ENCODE measurements at places on chromosomes 7 and 10. TPM values are rescaled to one million over a fixed set of nuclear protein-coding genes. Genes with fewer than 3 reads are reported as not detected.

DNA sequence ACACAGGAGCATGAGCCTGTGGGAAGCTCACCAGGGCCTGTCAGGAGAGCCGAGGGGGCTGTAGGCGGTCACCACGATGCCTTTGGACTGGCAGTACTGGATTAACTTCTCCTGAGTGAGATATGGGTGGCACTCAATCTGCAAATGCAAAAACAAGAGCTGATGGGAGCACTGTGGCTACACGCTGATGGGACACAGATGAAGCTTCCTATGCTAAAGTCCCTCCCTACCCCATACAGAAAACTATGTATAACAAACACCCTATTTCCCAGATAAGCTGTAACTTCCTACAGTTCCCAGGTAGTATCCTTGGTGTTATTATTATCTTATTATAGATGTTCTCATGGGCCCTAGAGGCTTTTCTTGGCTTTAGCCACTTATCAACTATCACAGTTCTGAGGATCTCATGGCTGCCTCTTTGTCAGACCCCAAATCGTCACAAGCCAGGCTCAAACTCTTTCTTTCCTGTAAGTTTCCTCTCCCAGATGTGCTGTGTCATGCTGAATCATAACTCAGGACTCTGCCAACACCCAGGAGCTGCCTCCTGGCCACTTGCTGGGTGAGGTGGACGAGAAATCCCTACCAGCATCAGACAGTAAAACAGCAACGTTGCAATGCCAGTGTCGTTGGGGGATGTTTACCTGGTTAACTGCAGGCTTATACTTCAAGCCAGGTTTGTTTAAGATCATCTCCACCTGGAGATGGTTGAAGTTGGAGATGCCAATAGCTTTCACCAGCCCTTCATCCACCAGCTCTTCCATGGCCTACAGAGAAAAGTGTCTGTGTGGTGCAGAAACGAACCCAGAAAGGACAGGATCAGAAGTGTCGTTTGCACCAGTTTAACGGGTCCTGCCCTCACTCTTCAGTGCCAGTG, 10.3 kb downstream of the AKR1B1 start:
- DNase-seq: peak; percentile 71

DNA sequence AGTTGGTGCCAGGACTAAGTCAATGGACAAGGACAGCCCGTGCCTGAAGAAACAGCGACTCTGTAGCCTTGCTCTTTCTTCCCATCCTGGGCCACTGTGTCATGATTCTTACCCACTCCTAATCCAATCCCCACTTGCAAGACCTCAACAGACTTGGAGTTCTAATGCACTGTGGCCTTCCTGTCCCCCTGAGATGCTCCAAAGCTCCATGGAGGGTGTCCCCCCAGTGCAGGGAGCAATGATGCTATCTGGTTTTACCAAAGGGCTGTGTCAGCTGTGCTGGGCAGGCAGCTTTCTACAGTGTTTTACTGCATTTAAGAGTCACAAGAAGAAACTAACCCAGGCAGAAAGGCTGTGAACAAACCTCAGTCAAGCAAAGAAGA, 108.1 kb downstream of the PRKAG2 start:
- no peak for DNase-seq

DNA sequence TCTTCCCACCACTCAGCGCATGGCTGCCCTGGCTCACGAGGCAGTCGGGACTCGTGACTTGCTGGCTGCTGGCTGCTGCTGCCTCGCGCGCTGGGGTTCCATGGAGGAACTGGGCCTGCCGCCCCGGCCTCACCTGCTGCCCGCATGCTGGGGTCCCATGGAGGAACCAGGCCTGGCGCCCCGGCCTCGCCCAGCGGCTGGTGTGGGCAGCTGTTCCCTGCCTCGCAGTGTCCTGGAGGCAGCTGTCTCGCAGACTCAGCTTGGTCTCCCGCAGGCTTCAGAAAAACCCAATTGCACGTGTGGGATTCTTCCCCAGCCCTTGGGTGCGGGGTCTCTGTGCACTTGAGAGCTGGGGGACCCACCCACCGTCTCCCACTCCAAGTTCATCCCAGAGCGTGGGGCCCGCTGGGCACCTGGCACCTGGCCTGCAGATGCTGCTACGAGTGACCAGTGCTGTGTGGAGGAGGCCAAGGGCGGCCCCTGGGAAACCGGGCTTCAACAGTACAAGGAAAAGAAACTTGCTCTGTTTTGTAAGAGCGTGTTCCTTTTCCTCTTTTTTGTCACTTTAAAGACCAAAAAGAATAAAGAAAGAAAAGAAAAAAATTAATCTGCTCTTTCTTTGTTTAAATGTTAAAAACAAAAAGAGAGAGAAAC, 20.4 kb downstream of the PWWP2B start:
- no peak for DNase-seq

The ZNF503 gene
- total RNA-seq: 1.4 TPM

- DNase-seq: no peak
Measured at GRCh38 chr10:110456046-110456445, 41.7 kb upstream of the DUSP5 start.

GRCh38 chr7:94507962-94508361, 1.6 kb upstream of the CASD1 start:
- DNase-seq: no peak

GRCh38 chr10:97708976-97709946, 4.3 kb upstream of the MARVELD1 start:
- DNase-seq: peak; percentile 51

- no peak for DNase-seq
Measured at GRCh38 chr7:70400829-70401380, 731.0 kb upstream of the GALNT17 start.

DNA sequence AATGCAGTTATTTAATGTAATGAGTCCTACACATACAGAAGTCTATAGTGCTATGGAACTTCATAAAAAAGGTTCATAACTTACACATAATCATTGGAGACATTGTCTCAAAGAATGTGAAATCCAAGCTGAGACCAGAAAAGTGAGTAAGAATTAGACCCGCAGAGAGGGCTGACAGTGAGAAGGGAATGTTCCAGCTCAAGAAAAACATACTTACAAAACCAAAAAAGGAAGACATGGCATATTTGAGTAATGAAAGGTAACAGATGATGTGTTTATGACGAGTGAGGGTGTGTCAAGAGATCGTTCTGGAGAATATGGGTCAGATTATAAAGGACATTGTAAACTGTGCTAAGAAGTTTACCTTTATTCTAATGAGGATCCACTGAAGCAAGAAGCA, 566.5 kb downstream of the ATRNL1 start:
- no peak for DNase-seq

- peak; percentile 77 for DNase-seq
Measured at GRCh38 chr7:95199779-95200558, 124.4 kb downstream of the PON1 start.

The FKBP9 gene
- total RNA-seq: 103 TPM

- no peak for DNase-seq
Measured at GRCh38 chr10:88147000-88147798, 283.8 kb downstream of the PTEN start.

- no peak for DNase-seq
Measured at GRCh38 chr10:96034625-96035024, 8.8 kb upstream of the CCNJ start.

The ASCC1 gene
- total RNA-seq: 26.2 TPM

GRCh38 chr7:101271021-101271420, 26.1 kb upstream of the FIS1 start:
- no peak for DNase-seq

GRCh38 chr7:151645311-151645710, 125.6 kb upstream of the RHEB start:
- DNase-seq: no peak

DNA sequence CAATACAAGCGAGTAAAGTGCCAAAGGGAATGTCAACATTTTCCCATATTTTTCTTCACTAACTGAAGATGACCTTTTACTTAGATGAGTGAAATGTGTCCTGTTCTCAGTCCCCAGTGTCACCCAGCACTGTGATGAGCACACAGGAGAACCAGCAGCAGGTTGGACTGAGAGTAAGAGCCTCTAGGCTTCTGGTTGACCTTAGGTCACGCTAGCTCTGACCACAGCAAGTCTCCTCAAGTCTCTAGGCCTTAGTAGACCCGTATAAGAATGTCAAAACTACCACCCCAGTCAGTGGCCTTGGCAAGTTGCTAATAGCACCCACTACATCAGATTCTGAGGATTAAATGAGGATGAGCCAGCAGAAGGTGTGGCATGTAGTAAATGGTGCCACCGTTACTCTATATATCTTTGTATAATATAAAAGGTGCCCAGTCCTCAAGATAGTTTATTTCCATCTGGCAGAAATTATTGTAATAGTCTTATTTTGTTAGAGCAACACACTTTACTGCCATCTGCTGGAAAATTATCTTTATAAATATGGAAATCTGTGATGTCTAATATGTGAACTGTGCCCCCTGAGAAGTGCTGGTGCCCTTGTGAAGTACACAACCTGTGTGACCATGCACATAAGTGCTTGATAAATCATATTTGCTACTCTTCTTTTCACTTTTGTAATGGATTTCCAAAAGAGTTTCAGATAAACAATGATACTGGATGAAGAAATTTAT, 75.7 kb downstream of the SPAG6 start:
- no peak for DNase-seq

The MTPN gene
- 108 TPM for total RNA-seq

DNA sequence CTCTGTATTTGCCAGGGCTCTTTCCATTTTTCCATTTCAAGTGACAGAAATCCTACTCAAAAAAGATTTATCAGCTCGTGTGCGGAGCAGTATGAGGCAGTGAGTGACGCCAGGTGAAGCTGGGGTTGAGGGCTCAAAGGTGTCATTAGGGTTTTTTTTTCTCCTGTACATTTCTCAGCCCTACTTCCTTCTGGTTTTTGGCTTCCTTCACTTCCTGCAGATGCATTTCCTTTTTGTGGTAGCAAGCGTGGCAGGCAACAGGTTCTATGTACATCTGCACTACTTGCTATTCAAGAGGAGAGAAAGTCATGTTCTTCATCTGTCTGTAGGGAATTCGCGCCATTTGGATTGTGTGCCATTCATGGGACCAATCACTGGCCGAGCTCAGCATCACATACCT, 52.8 kb upstream of the AOAH start:
- DNase-seq: no peak

- DNase-seq: peak; percentile 86
Measured at GRCh38 chr7:18667466-18667865, 171.9 kb downstream of the HDAC9 start.

- DNase-seq: no peak
Measured at GRCh38 chr10:7890781-7891180, 72.5 kb downstream of the TAF3 start.

The VWDE gene
- under 0.01 TPM for total RNA-seq

All from dermis microvascular lymphatic vessel endothelial cell (primary cell).